ENCODE measurements at places on chromosomes 12 and 14. TPM values are rescaled to one million over a fixed set of nuclear protein-coding genes. Genes with fewer than 3 reads are reported as not detected.

DNA sequence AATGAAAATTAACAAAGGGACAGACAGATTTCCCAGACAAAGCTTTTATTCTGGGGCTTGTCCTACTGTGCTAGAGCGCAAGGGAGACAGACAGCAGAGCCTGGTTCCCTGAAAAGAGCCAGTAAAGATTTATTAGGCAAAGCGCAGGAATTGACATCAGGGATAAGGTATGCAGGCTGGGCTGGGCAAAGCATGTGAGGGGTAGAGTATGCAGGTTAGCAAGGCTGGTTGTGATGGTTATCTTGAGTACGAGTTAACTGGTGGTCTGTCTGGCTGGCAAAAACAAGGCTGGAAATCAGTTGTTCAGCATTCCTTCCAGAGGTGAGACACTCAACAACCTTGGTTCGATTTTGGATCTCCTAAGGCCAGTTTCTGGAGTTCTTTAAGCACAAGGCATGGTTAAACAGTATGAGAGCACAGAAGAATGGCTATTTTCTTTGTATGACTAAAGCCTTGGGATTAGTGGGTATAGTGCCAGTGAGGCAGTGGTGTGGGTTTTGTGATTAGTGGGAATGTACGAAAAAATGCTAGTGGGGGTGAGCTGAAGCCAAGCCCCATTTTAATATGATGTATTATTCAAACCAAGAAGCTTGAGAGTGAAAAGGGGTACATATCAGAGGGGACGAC is 30.9 kb downstream of the BTBD7 start:
- DNase-seq, result no peak

DNA sequence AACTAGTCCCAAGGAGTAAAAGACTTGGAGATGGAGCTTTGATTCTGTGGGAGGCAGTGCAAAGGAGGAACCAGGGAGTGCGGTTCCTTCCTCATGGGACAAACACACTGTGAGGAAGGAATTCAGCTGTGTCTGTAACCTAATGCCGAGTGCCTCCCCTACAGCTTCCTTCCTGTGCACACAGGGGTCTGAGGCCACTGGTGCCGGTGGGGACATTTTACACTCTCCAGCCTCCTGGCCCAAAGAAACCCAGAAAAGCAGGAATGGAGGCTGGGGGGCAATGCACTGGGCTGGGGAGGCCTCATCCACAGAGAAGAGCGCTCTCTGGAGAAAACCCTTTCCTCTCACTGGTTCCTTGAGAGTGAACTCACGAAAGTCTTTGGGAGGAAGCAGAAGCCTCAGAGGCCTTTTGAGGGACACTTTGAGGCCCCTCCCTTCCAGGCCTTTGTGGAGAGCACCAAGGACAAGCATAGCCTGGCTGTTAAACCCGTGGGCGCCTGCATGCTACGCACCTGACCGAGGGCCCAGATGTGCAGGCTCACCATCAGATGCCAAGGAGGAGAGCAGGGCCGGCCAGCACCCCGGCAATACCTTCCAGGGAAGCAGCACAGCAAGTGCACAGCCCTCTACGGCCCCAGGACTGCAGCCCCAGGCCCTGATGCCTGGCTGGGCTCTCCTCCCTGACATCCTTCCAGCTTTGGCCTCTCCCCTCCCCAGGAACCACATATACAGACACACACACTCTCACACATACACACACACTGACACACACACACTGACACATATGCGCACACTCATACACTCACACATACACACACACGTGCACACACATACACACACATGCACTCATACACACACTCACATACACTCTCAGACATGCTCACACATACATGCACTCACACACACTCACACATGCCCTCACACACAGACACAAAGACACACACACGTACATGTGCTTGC is 52.0 kb downstream of the NFKBIA start:
- no peak for DNase-seq

GRCh38 chr14:68793734-68794129 is 865 bp upstream of the ZFP36L1 start:
- DNase-seq, result no peak

DNA sequence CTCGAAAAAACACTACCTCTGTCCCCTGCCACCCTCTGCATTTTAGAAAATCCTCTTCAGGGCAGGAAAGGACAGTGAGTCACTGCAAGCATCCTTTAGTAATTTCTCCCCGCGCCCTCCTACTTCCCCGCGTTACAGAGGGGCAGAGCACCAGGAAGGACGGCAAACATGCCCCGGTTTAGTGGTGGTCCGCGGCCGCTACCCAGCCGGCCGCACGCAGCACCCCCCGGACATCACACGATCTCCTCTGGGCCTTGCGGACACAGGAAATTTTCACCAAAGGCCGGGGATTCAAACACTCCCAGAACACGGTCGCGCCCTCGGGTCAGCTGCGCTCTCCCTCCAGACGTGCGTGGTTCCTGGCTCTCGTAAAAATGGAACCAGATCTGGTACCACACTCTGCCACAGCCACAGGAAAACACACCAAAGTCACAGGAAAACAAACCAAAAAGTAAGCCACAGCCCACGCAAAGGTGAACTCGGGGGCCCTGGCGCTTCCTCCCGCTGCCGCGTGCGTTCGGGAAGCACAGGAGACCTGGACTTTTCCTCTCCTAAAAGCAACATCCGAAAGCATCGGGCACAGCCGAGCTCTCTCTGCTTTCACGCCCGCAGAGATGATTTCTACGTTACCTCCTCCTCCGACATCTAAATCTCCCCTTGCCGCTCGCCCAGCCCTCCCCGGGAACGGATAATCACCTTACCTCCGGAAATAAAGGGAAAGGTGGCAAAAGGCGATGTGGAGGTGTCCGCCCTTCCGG is 839 bp downstream of the SLC38A1 start:
- DNase-seq, result no peak

- no peak for DNase-seq
Measured at GRCh38 chr12:26122061-26122680, 2.7 kb downstream of the BHLHE41 start.

- DNase-seq, result no peak
Measured at GRCh38 chr14:54450535-54450934, 9.4 kb upstream of the CNIH1 start.

GRCh38 chr14:105257464-105257863 is 9.1 kb downstream of the BTBD6 start:
- no peak for DNase-seq

DNA sequence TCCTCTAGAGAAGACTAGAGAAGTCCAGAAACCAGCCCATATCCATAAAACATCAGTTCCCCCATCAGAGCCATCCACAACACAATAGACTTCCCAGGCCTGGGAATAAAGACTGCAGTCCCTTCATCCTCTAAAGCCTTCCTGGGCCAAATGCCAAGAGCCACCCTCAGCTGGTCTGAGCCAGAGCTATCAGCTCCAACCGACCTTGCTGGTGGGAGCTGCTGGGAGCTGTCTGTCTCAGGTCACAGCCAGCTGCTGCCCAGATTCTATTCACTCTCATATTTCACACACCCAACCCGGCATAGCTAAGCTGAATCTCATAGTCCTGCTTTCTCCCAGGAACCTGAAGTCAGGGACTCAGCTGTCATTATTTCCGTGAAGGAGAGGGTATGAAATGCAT is 10.9 kb upstream of the TFCP2 start:
- peak; percentile 29 for DNase-seq

Gene SLC38A4
- 0.69 TPM for total RNA-seq

GRCh38 chr12:92551853-92552397 is 150.9 kb upstream of the PLEKHG7 start:
- no peak for DNase-seq

DNA sequence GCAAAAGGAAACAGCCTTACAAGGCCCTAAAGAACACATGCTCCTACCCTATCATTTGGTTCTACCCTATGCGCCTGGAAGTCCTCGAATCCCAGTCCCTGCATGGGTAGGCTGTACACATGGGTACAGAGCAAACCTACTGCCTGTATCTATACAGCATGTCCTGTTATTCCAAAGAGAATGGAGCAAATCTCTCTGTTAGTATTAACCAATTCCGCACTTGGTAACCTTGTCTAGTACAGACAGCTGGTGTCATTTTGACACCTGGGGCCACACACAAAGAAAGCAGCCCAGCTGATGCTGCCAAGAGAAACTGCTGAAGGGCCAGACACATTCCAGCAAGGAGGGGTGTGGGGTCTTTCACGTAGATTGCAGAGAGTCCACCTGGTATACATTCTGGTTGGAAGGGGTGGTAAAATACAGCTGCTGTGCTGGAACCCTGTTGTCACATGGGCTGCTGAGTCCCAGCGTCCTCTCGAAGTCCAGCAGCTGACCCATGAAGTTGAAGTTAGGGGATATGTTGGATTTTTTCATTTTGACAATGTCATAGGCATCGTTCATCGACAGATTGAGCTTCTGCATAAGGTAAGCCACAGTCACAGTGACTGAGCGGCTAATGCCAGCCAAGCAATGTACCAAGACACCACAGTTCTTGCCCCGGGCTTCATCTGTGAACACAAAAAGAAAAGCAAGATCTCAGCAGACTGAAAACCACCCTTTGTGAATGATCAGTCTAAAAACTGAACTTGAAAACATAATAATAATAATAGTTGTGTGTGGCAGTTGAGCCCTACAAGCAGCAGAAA is 3.2 kb downstream of the DUSP6 start:
- no peak for DNase-seq

DNA sequence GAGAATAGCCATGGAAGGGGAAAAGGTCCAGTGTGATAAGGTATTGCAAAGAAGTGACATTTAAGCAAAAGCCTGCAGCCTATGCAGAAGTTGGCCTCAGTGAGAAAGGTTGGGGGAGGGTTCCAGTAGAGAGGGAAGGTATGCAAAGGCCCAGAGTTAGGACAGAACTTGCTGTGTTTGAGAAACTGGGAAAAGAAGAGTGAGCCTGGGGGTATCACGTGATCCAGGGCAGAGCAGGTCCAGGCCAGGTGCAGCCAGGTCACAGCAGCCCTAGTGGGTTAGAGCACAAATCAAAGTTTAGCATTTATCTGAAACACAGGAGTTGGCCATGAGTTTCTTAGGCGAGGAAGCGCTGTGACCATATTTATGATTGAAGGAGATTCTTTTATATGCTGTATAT is 1.6 kb downstream of the SERPINA5 start:
- no peak for DNase-seq

GRCh38 chr12:52539083-52539820 is 13.7 kb downstream of the KRT71 start:
- no peak for DNase-seq

DNA sequence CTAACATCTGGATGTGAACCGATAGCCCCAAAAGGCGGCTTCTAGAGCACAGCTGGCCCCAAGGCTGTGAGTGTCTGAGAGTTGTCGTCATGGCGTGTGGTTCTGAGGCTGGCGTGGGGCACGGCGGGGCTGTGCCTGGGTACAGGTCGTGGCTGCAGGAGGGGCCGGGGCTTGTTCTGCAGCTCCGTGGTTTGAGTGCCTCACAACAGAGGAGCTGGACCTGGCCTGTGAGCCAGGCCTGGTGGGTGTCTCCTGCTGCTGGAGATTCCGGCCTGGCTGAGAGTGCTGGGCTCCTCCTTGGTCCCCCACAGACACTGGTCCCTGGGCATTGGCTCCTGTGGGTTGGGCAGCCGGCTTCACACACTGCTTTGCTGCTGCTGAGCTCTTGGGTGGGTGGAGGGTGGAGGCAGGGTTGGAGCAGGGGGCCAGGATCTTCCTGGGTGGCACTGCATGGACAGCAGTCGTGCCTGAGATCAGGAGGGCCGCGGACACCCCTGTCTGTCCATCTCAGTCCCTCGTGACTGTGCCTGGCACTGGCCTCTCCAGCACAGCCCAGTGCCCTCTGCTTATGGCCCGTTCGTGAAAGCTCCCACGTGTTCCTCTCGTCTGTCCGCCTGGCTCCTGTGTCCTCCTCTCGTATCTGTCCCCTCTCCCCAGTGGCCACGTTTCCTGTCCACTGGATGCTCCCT is 31.8 kb upstream of the TEX22 start:
- DNase-seq, result no peak

DNA sequence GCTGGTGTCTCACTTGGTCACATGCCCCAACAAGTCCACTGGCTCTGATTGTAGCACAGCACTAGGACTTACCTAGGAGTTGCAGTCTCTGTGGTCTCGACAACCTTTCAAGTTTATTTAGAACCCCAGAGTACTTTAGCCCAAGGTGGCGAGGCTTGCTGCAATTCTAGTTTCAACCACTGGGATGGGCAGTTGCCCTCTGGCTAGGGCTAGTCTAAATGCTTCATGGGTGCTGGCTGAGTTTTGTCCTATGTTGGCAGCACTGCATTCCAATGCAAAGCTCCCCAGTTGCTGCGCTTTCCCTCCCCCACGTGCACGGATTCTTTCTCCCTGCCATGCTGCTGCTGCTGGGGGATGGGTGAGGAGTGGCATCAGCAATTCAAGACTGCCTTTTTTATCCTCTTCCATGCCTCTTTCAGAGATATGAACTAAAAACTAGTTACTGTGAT is 207.9 kb downstream of the SYNE2 start:
- DNase-seq, result no peak

Gene TMEM119
- total RNA-seq, result 10.6 TPM

Gene CCDC38
- total RNA-seq, result not detected

Gene IL26
- not detected for total RNA-seq

Gene PDE3A
- 8.5 TPM for total RNA-seq

GRCh38 chr14:52730709-52731111 is 744 bp downstream of the STYX start:
- no peak for DNase-seq

Gene KCNK10
- 0.60 TPM for total RNA-seq

- no peak for DNase-seq
Measured at GRCh38 chr12:24198936-24199671, 249.6 kb upstream of the SOX5 start.

Gene PRH1
- total RNA-seq, result 13.8 TPM

Gene ACOT6
- not detected for total RNA-seq

DNA sequence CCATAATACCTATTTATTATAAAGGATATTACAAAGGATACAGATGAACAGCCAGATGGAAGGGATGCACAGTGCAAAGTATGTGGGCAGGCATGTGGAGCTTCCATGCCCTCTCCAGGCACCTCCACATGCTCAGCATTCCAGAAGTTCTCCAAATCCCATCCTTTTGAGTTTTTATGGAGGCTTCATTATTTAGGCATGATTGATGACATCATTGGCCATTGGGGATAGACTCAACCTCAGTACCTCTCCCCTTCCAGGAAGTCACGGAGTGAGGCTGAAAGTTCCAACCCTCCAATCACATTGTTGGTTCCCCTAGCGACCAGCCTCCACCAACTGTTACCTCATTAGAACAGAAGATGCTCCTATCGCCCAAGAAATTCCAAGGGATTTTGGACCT is 156.4 kb downstream of the ATP23 start:
- no peak for DNase-seq

GRCh38 chr12:46260913-46261476 is 7.8 kb downstream of the SLC38A1 start:
- no peak for DNase-seq

Gene PLD4
- total RNA-seq, result 16.7 TPM

DNA sequence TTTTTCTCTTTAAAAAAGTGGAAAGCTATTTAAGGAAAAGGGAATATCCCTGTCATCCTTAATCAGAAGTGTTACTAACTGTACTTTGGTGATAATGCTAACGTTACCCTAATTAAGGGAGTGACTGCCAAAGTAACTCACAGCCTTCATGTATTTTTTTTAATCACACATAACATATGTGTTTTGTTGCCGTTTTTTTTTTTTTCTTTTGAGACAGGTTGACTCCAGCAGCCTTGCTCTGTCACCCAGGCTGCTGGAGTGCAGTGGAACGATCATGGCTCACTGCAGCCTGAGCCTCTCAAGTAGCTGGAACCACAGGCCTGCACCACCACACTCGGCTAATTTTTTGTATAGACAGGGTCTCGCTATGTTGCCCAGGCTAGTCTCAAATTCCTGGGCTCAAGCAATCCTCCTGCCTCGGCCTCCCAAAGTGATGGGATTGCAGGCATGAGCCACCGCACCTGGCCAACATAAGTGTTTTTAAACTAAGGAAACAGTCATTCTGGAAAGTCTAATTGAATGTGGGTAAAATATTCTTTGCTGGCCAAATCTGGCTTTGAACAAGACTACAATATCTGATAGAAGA is 56.5 kb downstream of the HECTD4 start:
- DNase-seq, result no peak

Gene ASCL1
- total RNA-seq, result not detected

Gene CCDC196
- total RNA-seq, result not detected
